ENCODE measurements at places on chromosomes 7 and 10.
A peak's percentile ranks its signal among the peaks of the same experiment; 100 is the strongest.

DNA sequence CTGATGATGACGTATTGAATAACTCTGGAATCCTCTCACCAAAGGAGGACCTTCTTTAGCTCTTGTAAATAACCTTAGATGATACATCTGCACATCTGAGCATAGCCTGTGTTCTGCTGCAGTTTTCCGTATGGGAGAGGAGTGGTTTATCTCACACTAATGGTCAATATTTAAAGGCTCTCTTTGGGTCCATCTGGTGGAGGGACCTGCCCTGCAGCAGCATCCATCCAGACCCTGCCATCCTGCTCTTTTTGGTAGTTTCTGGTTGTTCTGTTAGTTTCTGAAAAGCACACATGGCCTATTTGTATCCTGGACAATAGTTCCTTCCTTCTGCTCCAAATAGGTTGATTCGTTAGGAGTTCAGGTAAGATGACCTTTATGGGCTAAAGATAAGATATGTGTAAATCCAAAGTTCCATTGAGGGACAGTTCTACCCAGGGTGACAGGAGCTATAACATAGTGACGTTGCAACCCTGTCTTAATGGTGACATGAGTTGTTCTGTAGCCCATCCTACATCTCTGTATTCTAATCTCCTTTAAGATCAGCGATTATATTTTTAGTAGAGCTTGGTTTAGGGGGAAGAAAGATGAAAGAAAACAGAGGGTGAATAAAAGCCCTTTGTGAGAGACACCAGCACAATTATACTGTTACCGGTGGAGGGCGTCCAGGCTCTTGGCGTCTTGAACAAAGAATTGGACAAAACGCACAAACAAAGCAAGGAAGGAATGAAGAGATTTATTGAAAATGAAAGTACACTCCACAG is 60.0 kb upstream of the KLF14 start:
- no peak for DNase-seq

GRCh38 chr10:122122493-122122892 is 133.5 kb downstream of the TACC2 start:
- no peak for DNase-seq

GRCh38 chr7:159140170-159140910 is 4.3 kb downstream of the VIPR2 start:
- DNase-seq = no peak

- no peak for DNase-seq
Measured at GRCh38 chr7:33918438-33919143, 13.3 kb downstream of the BMPER start.

DNA sequence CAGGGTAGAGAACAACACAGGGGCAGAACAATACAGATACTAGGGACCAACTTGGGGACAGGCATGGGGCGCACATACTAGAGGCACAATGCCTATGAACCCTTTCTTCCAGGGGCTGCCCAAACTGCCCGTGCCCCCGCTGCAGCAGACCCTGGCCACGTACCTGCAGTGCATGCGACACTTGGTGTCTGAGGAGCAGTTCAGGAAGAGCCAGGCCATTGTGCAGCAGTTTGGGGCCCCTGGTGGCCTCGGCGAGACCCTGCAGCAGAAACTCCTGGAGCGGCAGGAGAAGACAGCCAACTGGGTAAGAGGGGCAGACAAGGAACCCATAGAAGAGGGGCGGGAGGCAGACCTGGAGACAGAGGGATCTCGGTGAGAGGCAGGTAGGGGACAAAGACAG is 5.8 kb downstream of the CHAT start:
- no peak for DNase-seq

GRCh38 chr10:117253908-117254307 is 13.0 kb downstream of the SLC18A2 start:
- DNase-seq = no peak

DNA sequence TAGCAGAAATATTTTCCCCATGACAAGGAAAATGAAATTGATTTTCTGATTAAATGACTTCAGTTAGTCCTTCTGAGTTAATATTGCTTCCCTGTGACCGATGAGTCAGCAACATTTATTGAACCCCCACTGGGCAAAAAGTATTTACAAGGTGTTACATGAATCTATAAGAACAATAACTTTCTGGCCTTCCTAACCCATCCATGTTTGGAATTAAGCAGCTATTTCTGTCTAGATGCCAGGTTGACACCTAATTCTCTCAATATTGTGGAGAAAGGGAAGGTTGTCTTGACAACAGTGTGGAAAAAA is 112.9 kb upstream of the JAZF1 start:
- DNase-seq = no peak

DNA sequence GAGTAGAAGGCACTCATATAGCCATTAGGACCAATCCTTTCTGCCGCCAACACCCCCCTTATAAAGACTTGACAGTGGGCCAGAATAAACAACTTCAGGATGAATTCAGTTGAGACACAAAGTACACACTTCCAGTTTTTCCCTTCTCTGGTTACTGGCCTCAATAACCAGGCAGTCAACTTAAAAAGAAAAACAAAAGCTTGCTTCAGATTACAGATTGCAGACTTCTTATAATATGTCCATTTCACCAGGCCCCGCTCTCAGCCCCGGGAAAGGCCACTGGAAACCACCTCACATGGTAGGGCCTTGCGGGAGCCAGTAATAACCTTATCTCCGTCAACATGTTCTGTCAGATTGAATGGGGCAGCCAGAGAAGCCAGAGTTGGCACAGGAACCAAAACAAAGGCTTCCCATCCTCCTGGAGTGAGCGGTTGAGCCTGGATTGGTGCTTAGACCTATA is 108.8 kb downstream of the EGFR start:
- DNase-seq = no peak

- no peak for DNase-seq
Measured at GRCh38 chr7:112802406-112802805, 12.2 kb upstream of the TMEM168 start.

DNA sequence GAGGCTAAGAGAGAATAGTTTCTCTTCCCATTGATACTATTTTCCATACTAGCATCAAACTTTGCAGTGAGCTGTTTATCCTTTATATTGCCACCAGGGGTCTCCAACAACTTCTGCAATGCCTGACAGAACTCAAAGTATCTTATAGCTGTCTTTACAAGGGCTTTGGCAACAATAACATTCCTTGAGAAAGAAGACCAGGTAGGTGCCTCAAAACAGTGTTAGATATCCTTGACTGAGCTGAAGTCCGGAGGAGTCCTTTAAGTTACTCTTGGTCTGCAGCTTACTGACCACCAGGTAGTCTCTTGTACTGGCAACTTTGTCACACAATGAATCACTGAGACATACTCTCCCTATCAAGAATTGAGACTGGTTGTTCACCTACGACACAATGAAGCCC is 30.0 kb upstream of the TES start:
- DNase-seq = peak; percentile 72

GRCh38 chr10:99984211-99985034 is 25.3 kb downstream of the DNMBP start:
- DNase-seq = peak; percentile 61

DNA sequence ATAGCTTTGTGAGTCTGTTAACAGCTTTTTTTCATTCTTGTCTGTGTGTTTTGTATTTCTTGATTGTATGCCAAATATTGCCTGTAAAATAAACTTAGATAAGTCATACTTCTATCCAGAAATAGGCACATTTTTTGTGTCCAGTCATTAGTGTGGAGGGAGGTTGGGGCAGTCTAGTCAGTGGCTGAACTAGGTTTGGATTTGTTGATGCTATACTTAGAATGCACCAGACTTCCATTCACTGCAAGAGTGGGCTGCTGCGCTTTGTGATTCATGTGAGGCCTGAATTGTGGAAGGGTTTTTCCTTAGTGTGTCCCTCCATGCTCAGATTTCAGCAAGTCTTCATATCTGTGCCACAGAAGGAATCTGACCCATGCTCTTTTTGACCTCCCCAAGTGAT is 50.0 kb downstream of the TRUB1 start:
- DNase-seq = no peak

DNA sequence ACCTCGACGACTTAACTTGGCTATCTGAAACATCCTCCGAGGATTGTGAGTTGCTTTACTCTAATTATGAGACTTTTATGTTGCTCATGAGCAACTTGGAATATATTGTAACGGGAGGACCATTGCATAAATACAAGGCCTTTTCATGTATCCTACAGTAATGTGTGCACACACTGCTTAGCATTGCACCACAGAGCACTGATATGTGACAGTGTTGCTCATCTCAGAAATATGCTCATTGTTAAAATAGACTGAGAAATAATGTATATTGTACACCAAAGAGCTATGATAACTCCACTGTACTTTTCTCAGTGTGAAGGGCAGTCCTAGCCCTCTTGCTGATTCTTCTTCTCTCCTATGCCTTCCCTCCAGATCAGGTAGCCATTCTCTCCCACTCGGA is 102.8 kb upstream of the CDK13 start:
- DNase-seq = no peak

DNA sequence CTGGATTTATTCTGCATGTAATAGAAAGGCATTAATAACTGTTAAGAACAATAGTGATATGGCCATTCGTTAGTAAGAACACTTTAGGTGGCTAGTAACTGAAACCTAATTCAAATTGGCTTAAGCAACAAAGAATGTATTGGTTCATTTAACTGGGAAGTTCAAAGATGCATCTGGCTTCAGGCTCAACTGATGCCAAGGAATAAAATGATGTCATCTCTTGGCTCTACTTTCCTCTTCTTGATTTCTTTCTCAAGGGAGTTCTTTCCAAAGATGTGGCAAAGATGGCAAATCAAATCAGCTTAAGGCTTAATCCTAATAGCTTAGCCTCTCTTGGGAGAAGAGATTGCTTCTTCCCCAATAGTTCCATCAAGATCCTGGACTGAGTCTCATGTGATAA is 51.6 kb downstream of the PIK3CG start:
- no peak for DNase-seq

DNA sequence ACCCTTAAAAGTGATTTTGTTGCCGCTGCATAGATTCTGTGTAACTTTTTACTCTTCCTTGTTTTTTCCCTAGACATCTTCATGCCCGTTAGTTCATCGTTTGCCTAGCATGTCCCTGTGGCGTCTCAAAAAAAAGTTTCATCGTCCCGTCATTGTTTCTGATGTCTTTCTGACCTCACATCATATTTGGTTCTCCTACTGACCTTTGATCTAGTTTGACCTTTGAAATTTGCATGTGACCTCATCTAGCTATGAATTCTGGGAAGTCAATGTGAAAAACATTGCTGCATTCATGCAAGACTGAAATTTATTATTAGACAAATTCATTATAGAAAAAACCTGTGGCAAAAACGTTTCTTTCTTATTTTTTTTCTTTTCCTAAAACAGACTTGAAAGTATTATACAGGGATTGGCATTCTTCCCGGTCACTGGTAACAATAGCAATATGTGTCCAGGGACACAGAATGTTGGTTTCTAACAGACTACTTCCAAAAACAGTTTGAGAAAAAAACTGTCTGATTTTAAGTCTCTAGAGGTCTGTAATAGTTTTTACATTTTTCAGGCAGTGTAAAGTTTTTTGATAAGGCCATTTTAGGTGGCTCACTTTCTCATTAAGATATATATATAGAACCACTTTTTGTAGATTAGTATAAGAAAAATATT is 280.9 kb downstream of the USP6NL start:
- no peak for DNase-seq

DNA sequence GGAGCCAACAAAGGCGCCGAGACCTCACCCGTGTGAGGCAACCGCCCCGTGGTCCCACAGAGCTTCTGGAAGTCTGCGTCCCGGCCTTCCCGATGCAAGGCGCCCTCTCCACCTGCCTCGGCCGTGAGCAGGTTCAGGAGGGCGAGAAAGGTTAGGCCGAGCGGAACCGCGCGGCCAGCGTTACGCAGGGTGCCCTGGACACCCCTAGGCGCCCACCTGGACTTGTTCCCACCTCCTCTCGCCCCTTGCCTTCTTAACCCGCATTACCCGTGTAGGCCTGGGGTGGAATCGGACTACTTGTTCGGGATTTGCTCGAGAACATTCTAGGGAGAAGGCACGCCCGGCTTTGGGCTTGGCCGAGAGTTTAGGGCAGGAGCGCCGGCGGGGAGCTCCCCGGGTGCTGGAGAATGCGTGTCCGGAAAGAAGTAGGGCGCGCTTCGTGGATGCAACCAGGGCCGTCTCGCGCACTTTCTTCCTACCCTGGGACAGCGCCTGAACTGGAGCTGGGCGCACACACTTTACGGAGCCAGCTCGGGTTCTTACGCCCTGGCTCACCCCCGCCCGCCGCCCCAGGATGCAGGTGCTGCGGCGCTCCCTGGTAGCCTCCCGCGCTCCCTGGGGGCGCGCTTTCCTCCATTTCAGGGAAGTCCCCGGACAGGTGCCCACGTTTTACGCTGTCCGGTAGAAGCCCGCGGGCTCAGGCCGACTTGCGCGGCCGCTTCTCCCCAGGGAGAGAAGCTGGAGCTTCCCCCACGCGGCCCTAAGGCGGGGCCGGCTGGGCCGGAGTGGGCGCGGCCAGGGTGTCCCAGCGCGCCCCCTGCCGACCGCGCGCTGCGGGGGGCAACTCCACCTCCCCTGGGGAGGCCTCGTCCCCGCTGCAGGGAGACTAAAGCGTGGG is 74.5 kb downstream of the INSIG1 start:
- DNase-seq = no peak

DNA sequence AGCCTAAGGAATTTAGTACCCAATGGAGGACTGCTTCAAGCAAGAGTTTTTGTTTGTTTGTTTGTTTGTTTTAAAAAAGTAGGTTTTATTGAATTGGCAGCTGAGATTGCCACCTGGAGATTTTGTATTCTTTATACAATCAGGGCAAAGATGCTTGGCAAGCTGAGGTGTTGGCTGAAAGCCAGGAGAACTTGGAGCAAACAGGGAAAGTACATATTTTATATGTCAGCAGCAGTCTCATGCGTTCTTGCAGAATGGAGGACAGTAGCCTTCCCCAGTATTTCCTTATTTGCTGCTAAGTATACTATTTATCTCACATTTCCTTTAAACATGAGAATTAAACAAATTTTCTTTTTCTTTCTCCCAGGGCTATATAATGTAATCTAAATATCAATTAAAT is 22.6 kb upstream of the ICA1 start:
- DNase-seq = no peak

GRCh38 chr7:114527589-114527988 is 113.0 kb downstream of the FOXP2 start:
- DNase-seq = no peak

GRCh38 chr10:15451137-15452094 is 80.3 kb upstream of the FAM171A1 start:
- peak; percentile 97 for DNase-seq

DNA sequence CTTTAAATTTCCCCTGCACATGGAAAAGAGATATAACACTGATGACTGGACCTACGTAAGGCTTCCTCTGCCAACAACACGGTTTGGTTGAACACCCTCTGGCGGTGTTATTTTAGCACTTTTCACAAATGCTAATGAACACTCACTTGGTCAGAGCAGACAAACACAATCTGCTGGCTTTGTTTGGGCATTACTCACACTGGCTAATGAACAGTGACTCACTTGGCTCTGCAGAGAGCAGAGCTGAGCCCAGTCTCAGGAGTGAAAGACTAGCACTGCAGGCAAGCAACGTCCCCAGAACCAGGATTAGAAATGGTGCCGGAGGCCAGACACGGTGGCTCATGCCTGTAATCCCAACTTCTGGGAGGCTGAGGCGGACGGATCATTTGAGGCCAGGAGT is 430.8 kb downstream of the PLXNA4 start:
- no peak for DNase-seq

GRCh38 chr7:30988351-30989005 is 24.7 kb downstream of the GHRHR start:
- DNase-seq = no peak

All from OCI-M1 (cell line).